Mammary microvascular endothelial cell (primary cell): ENCODE measurements at places on chromosomes 1 and 21. TPM values are rescaled to one million over a fixed set of nuclear protein-coding genes. Genes with fewer than 3 reads are reported as not detected.

Gene SLC25A44
- 15.1 and 17.5 TPM in 2 replicates for total RNA-seq

Gene LTN1
- 14.4 and 14.9 TPM in 2 replicates for total RNA-seq

Gene TPTE
- total RNA-seq = not detected in 2 replicates

Gene DISC1
- total RNA-seq = 5.5 and 5.8 TPM in 2 replicates

Gene SARS1
- 198 and 221 TPM in 2 replicates for total RNA-seq

Gene ARHGEF10L
- 0.47 and 1.5 TPM in 2 replicates for total RNA-seq

Gene LIX1L
- 41.1 and 45.0 TPM in 2 replicates for total RNA-seq

Gene TTC22
- not detected in 2 replicates for total RNA-seq

Gene RXFP4
- total RNA-seq = not detected in 2 replicates

Gene IFI44
- total RNA-seq = 62.4 and 72.7 TPM in 2 replicates

Gene SPATA21
- total RNA-seq = not detected in 2 replicates

Gene ADGRL4
- total RNA-seq = 166 and 170 TPM in 2 replicates

Gene C1orf94
- not detected in 2 replicates for total RNA-seq

Gene SMYD2
- 54.2 and 55.3 TPM in 2 replicates for total RNA-seq

Gene ZBTB40
- total RNA-seq = 8.6 and 11.6 TPM in 2 replicates

Gene STIL
- total RNA-seq = 16.8 and 17.6 TPM in 2 replicates

Gene HMGCS2
- total RNA-seq = not detected in 2 replicates

Gene HENMT1
- 2.5 and 3.6 TPM in 2 replicates for total RNA-seq

Gene LENEP
- not detected in 2 replicates for total RNA-seq
